NCI-H2227 treated with DMSO at 0.1 percent for 48 hours (cell line): ENCODE measurements at places on chromosomes 1 and 21.

- DNase-seq: peak; percentile 97
Measured at GRCh38 chr1:50559421-50559820, 136.2 kb upstream of the DMRTA2 start.

- no peak for DNase-seq
Measured at GRCh38 chr1:87515781-87516180, 187.1 kb downstream of the LMO4 start.

DNA sequence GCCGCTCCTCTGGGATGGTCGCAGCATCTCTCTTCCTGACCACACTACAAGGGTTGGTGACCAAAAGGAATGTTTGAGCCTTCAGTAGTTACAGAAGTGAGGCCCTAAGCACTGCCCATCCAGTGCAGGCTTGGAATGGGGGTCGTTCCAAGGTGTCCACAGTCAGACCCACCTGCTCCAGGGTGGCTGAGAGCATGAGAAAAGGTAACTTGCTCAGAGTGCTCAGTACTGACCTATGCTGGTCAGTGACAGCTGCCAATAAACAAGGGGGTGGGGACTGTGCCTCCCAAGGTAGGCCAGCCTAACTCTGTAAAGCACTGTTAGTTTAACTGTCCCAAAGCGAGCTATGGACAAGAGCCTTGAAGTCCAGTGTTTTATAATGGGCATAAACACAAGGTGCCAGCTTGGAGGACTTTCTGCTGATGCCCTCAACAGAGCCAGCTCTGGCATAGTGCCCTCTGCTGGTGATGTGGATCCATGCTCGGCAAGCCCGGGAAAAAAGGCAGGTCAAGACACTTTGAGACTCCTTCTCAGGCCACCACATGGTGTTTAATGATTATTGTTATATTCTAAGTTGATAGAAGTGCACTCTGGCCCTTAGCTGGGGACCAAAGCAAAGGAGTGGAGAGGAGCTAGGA lies 78.1 kb upstream of the DNAH14 start:
- DNase-seq: peak; percentile 9

GRCh38 chr1:61950418-61950817 lies 208.1 kb downstream of the PATJ start:
- DNase-seq: no peak

GRCh38 chr1:149963358-149963757 lies 26.7 kb upstream of the MTMR11 start:
- no peak for DNase-seq

- DNase-seq: no peak
Measured at GRCh38 chr1:160741092-160741501, 2.0 kb downstream of the SLAMF7 start.

DNA sequence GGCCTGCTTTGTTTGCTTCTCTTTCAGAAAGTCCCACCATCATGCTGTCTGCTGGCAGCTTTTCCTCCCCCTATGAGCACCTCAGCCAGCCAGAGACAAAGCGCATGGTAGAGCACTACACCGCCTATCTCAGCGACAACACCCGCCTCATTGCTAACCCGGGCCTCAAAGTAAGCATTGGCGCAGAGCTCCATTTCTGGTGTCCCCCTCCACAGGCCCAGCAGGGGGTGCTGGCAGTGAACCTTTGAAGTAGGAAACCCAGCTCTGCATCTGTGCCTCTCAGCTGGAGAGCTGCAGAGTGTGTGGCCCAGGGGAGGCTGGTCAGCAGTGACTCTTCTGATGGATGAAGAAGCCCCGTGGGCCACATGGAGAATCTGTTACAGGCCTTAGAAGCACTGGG lies 81.2 kb upstream of the RAVER2 start:
- DNase-seq: no peak

GRCh38 chr1:36174713-36175112 lies 18.8 kb downstream of the MAP7D1 start:
- no peak for DNase-seq

- DNase-seq: no peak
Measured at GRCh38 chr1:55387145-55387544, 172.0 kb upstream of the USP24 start.

- DNase-seq: no peak
Measured at GRCh38 chr1:18676332-18676781, 45.7 kb downstream of the PAX7 start.

DNA sequence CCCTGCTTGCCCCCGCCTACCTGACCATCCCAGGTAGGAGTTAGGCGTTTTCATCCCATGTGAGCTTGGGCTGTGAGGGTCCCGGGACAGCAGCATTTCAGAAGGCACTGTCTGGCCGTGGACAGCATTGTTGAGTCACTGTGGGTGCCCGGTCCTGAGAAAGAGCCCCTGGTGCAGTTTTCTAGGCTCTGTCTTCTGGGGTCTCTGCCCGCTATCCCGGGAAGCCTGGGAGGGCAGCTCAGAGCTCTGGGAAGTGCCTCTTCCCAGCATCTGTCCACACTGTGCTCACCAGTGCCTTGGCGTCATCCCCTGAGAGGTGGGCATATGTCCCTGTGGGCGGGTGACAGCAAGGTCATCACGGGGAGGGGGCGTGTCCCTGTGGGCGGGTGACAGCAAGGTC lies 11.4 kb upstream of the ZNF669 start:
- DNase-seq: no peak

DNA sequence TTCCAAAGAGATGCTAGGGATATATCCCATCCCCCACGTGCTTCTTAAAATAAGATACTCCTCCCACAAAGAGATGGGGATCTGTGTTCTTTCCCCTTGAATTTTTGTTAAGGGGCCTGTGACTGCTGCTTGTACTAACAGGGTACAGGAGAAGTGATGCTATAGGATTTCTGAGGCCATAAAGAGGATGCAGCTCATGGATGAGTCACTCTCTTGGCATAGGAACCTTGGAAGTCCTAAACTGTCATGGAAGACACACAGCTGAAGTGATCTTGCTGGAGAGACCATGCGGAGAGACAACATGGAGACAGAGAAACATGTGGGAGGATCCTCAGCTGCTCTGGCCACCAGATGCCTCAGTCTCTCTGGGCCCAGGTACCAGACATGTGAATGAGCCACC lies 157.2 kb downstream of the S1PR1 start:
- no peak for DNase-seq

DNA sequence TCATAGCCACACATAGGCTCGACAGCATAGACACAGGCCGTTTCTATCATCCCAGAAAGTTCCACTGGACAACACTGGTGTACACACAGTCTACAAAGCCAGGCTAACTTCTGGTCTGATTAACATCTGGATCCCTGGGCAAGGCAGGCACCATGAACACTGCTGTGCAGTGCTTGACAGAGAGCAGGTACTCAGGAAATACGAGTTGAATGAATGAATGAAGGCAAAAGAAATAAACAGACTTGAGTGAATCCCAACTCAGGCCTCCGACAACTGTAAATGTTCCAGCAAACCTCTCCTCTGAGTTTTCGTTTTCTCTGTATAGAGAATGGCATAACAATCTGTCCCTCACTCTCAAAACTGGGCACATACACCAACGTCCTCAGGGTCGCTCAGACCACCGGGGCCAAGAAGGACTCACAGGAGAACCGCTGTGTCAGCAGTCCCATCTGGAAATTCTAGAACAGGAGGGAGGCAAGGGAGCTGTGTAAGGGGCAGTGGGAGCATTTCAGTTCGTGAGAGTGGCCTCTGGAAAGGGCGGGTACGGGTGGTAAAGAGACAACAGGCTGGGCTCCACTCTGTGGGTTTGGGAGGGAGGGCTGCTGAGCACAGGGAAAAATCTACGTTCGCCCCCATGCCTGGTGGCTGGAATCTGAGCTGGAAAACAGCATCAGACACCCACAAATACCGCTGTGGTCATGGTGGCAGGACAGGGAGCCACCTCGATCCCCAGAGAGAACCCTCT lies 15.1 kb upstream of the ECE1 start:
- no peak for DNase-seq

DNA sequence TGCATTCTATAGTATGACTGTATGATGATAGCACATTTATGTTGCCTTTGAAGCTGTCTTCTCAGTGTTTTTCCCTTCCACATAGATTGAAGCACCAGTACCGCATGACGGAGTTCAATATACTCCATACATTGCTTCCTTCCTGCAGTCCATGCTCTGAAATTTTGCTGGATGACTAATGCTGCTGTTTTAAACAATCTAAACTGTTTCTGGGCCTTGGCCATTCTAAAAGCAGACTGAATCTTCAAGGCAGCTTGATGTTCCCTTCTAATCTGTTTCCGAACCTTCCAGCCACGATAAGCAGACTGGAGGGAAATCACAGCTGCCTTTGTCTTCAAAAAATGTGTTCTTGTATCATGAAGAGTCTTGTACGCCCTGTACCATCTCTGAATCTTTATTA lies 36.2 kb upstream of the F13B start:
- DNase-seq: no peak

DNA sequence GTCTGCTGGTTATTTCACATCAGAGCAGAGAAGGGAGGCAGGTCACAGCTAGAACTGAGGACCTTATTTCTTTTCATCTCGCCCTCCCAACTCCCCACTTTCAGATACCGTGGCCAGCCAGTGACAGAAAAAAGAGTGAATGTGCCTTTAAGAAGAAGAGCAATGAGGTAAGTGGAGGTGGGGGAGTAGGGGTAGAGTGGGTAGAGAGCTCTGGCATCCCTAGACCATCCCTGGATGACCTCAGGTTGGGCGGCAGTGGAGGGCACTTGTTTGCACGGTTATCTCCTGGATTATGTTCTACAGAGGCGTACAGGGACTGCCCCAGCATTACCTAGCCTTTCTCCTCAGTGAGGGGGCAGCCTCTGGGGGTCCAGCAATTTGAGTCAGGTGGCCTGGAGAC lies 4.6 kb downstream of the SEMA4A start:
- no peak for DNase-seq

DNA sequence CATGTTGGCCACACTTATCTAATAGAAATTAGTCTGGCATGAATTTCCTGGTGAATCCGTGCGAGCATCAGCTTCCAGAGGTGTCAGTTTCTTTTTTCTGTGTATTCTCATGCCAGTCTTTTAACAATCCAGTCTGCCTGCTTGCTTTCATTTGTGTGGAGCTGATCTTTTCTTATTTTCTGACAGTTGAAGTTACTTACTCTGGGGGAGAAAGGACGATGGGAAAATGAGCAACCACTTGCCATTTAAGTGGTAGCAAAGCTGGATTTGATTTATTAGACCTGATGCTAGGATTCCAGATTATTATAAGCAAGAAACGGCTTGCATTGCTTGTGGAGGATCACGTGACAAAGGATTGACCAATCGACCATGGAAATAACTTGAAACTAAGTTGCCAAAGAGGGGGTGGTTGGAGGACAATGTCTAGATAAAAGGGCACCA lies 24.3 kb upstream of the APP start:
- DNase-seq: peak; percentile 20

- DNase-seq: no peak
Measured at GRCh38 chr1:44675186-44675585, 672 bp downstream of the ARMH1 start.

DNA sequence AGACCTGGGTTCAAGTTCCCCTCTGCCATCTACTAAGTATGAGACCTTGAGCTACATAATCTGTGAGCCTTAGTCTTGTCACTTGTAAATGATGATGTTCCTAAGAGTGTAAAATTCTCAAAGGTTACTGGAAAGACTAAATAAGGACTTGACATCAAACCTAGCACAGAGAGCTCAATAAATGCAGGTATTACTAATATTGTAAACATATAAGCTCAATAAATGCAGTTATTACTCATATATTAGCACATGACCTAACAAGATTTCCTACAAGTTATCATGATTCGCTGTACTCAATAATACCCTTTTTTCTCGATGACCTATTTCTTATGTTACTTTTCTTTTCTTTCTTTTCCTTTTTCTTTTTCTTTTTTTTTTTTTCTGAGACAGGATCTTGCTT lies 174.9 kb downstream of the ZNF281 start:
- no peak for DNase-seq

DNA sequence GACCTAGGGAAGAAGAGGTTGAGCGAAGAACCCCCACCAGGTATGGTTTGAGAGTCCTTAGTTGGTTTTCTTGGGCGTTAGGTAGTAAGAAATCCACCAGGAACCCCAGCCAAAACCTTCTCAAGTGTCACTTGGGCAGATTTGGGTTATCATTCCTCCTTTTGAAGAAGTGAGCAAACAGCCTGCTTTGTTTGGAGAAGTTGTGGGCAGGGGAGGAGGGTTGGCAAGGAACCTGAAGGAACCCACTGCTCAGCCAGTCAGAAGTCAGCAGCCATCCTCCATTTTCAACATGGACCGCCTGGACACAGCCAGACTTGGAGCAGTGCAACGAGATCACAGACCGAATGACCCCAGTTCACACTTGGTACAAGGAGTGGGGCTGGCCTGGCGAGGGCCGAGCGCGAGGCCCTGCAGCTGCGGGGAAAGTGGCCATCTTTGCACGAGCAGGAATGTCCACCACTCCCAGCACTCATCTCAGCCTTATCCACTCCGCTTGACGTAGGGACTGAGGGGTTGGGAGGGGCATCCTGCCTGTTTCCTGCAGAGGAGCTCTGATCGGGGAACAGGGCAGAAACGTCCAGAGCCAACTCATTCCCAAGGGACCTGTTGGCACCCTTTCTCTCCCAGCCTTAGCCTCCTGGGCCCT lies 7.2 kb downstream of the ADPRS start:
- DNase-seq: no peak

DNA sequence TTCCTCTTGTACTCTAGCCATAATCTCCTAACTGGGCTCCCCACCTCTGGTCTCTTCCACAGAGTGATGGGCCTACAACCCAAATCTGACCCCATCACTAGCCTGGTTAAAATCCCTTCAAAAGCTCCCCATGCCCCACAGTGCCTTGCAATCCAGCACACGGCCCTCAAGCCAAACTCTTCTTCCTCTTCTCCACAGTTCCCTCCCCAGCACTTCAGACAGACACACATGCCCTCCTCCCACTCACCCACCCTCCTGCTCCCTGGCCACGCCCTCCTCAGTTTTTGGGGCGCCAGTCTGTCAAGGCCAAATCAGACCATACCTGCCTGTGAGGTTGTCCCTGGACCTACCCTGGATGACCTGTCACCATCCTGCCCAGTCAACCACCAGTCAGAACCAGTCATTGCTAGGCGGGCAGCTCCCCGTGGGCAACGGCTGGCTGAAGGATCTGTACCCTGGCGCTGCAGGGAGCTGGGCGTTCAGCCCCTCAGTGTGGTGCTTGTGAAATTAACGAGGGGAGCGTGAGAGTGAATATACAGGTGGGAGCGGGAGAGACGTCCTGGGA lies 753 bp downstream of the C1orf210 start:
- DNase-seq: no peak

- DNase-seq: no peak
Measured at GRCh38 chr21:34938089-34938764, 110.9 kb downstream of the RUNX1 start.

GRCh38 chr1:162906485-162906884 lies 45.5 kb upstream of the CCDC190 start:
- DNase-seq: no peak

- no peak for DNase-seq
Measured at GRCh38 chr1:221874285-221875003, 132.6 kb upstream of the DUSP10 start.

DNA sequence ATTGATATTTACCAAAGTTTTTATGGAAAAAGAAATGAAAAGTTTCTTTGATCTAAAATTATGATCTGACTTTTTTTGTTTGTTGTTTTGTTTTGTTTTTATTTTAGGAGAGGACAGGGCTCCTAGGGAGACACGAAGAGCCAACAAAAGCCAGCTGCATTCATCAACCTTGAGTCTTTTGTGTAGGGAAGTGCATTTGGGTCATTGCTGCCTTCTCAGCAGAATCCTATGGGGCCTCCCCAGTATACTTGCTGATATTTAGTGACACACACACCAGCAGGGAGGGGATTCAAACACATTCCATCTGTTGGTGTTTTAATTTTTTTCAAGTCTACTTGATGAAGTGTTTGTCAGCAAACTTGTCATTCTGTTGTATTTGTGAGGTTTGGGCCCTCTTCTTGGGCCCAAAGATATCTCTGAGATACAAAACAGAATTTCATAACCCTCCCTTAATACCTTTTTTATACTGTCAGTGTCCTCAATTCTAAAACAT lies 203.5 kb downstream of the NTNG1 start:
- no peak for DNase-seq
